ENCODE measurements at places on chromosomes 6 and 20.

DNA sequence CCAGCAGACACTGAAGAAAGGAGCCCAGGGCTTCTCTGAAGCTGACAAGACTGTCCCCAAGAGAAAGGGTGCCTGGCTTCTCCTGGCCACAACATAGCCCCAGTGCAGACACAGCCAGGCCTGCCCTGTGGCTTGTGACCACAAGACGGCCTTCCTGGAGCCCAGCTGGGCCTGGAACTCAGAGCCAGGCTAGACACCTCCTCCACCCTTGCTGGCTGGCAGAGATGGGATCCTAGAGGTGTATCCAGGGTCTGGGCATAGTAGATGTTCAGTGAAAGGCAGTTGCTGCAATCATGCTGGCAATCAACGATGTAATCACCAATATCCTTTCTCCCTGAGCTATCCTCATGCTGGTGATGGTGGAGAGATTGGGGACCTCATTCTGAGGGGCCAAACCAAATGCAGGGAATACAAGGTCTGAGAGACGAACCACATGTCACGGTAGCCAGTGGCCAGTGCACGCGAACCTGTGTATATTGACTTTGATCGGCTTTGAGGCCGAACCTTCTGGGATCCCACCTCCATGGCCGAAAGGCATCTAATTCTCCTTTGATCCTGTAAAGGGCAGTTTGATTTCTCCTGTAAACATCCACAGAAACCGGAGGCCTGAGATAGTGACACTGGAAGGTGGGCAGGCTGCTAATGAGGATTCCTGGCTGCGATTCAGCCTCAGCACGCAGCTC lies 115.2 kb downstream of the PSMB1 start:
- no peak for DNase-seq

- peak; percentile 7 for DNase-seq
Observed at GRCh38 chr20:9442858-9443257, 71.5 kb upstream of the LAMP5 start.

- peak; percentile 27 for DNase-seq
Observed at GRCh38 chr6:126033696-126034095, 47.4 kb downstream of the TRMT11 start.

DNA sequence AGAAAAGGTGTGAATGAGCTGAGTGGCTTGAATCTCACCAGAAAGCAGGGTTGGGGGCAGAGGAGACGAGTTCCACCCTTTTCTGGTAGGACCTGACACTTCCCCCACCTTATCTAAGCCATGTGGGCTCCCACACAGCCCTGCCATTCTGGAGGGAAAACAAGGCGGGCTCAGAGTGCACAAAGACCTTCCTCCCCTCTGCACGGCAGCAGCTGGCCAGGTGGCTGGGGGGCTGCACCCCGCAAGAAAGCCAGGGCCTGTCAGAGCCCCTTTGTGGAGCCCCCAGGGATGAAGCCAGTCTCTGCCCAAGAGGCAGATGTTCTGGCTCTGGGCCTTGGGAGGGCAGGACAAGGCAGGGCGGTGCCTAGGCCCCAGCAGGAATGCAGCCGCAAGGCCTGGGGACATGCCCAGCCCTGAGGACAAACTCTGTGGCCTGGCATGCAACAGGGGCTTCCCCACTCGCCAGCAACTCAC lies 48.4 kb upstream of the DSN1 start:
- peak; percentile 79 for DNase-seq

- DNase-seq = no peak
Observed at GRCh38 chr6:162200041-162200440, 527.5 kb downstream of the PRKN start.

- peak; percentile 22 for DNase-seq
Observed at GRCh38 chr6:138572167-138572875, 73.0 kb upstream of the NHSL1 start.

DNA sequence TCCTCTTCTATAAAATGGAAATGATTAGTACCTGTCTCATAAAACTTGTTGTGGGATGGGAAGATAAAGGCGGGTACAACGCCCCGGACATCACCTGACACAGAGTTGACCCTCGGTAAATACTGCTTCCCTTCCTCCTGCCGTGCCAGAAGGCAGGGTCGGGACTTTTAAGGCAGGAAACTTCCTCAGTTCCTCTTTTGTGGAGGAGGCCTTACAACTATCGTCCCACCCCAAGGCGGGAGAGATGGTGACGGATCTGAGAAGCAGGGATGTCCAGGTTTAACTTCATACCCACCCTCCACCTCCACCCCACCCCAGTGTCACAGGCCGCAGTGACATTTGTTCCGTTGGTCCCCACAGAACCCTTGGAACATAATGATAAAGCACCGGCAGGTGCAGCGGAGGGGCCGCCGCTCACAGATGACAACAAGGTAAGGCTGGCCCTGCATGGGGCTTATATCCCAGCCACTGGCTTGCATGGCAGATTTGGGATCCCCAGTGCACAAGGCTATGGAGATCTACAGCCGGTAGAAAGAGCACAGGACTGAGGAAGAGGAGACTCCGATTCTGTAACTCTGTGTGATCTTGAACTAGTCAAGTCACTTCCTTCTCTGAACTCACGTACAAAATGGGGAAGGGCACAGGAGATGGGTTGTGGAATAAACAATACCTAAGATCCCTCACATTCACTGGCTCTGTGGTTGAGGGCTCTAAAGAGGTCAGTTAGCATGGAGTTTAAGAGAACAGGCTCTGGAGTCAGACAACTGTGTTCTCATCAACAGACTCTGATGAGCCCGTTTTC lies 764 bp downstream of the DNTTIP1 start:
- no peak for DNase-seq

- DNase-seq = peak; percentile 39
Observed at GRCh38 chr6:166989427-166990032, 9.7 kb upstream of the CEP43 start.

GRCh38 chr6:48619771-48620170 lies 508.8 kb upstream of the PTCHD4 start:
- no peak for DNase-seq

- no peak for DNase-seq
Observed at GRCh38 chr6:28814032-28814976, 109.5 kb downstream of the TRIM27 start.

GRCh38 chr20:62943396-62943795 lies 5.4 kb downstream of the GID8 start:
- DNase-seq = no peak

DNA sequence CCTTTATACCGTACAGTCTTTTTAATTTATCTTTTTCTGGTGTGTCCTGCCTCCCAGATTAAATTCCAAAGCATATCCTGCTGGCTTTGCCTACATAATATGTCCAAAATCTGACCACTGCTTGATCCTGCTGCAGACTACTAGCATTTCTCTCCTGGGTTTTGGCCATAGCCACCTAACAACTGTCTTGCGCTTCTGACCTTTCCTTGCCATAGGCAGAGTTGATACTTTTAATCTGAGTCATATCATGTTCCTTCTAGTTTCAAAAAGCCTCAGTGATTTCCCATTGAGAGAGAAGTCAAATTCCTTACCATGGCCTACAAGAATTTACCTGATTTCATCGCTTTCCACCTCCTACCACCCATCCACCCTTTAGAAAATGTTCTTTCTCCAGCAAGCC lies 104.8 kb downstream of the BCKDHB start:
- DNase-seq = no peak

- no peak for DNase-seq
Observed at GRCh38 chr6:4698901-4699659, 77.1 kb upstream of the CDYL start.

GRCh38 chr6:90230548-90231215 lies 66.0 kb downstream of the BACH2 start:
- DNase-seq = peak; percentile 74

GRCh38 chr6:40845553-40845952 lies 193.5 kb downstream of the UNC5CL start:
- DNase-seq = no peak

GRCh38 chr20:49510562-49511122 lies 28.2 kb upstream of the KCNB1 start:
- DNase-seq = no peak

- no peak for DNase-seq
Observed at GRCh38 chr6:147297663-147298316, 93.6 kb downstream of the STXBP5 start.

- no peak for DNase-seq
Observed at GRCh38 chr6:85726206-85726605, 83.5 kb upstream of the SYNCRIP start.

DNA sequence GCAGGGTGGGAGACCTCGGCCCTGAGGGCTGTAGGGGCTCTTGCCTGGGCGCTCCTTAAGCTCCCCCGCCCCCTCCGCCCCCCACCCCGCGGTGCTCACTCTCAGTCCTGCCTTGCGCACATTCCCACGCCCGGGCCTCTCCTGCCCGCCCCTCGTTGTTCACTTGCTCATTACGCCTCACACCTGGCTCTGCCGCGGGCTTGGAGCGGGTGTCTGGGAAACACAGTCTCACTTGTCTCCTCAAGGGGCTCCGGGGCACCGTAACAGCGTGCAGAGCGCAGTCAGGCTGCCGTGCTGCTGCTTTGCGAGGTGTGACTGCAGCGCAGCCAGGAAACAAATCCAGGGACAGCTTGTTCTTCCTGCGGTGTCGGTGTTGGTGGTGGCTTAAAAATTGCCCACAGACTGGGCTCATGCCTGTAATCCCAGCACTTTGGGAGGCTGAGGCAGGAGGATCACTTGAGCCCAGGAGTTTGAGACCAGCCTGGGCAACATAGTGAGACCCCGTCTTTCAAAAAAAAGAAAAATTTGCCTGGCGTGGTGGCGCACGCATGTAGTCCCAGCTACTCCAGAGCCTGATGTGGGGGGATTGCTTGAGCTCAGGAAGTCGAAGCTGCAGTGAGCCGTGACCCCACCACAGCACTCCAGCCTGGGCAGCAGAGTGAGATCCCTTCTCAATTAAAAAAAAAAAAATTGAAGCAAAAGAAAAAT lies 4.6 kb downstream of the NPBWR2 start:
- no peak for DNase-seq

- DNase-seq = no peak
Observed at GRCh38 chr6:64930681-64931080, 776.3 kb downstream of the EYS start.

- no peak for DNase-seq
Observed at GRCh38 chr20:55793986-55794385, 211.3 kb downstream of the CBLN4 start.

DNA sequence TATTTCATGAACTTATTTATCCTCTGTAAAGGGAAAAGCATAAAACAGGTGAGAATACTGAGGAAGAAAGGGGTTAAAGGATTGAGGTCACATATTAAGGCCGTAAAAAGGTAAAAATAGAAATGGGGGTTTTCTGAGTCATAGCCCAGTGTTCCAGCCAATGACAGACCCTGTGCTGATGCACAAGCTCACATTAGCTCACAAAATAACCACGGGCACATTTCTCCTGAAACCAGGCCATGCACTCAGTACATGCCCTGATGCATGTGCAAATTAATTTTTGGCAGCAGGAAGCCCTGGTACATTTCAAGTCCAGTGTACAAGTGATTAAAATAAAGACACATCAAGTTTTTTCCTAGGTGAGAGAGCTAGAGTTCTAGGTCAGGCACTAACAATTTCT lies 194.4 kb downstream of the TMEM200A start:
- DNase-seq = no peak

DNA sequence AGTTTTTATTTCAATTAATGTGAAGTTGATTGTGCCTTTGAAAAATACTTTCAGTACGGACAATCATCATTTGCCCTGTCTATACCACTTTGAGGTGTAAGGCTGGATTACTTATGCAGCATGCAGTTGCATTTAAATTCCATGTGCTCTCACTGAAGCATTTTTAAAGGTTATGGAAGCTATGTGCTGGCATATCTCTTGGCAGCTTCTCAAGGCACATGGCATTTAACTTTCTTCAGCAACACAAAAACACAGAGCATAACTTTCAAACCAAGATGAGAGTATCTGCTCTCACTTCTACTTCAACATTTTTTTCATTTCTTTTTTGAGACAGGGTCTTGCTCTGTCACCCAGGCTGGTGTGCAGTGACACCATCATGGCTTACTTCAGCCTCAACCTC lies 360.6 kb upstream of the RUNX2 start:
- no peak for DNase-seq

DNA sequence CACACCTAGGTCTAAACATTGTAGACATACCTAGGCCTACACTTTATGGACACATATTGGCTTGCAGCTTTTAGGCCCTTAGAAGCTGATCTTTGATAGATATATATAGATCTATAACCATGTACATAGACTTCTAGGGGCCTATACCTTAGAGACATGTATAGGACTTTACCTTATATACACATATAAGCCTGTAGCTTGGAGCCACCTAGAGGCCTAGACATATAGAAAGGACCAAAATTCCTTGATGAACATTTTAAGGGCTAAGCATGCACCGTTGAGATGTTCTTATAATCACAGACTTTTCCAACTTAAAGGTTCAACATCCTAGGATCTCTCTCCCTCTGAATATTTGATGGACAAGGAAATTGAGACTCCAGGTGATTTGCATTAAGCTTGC lies 371.7 kb upstream of the SASH1 start:
- DNase-seq = no peak

- peak; percentile 58 for DNase-seq
Observed at GRCh38 chr20:51306521-51307358, 235.8 kb downstream of the NFATC2 start.

GRCh38 chr6:112773187-112773586 lies 426.1 kb downstream of the RFPL4B start:
- no peak for DNase-seq

GRCh38 chr6:159985296-159985945 lies 16.5 kb downstream of the IGF2R start:
- no peak for DNase-seq

DNA sequence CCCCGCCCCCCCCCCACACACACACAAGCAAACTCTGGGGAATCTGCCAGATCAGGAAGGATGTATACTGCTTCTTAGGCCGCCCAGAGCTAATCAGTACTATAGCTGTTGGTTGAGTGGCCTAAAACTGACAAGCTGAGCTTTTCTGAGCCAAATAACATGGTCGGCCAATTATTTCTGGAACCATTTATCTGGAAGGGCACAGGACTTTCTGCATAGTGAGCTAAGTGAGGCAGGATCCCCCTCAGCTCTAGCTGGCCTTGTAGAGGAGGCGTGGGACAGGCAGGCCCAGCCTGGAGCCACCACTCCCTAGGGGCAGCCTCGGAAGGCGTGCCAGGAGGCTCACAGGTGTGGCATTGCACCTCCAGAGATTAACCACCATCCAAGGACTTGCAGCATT lies 200.1 kb downstream of the TMEM242 start:
- DNase-seq = no peak

DNA sequence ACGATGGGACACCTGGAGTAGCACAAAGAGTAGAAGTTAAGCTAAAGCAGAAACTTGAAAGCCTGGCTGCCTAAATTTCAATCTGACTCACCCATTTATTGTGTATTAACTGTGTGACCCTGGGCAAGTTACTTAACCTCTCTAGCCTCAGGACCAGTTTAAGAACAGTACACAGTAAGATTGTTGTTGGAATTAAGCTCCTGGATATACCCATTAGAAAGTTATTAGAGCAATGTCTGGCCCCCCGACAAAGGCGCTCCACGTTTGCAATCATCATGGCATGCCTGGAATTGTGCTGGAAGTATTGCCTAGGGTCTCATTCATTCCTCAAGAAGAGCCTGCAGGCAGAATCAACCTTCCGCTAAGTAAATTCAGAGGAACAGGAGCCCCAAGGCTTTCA lies 1.4 kb downstream of the SDC4 start:
- no peak for DNase-seq
